ENCODE measurements at places on chromosomes 2 and 18.

- DNase-seq: no peak
Measured at GRCh38 chr2:239033801-239034560, 186.1 kb downstream of the TWIST2 start.

GRCh38 chr2:61114147-61114546, 47.8 kb upstream of the C2orf74 start:
- no peak for DNase-seq

GRCh38 chr2:83578405-83578804, 880.7 kb downstream of the SUCLG1 start:
- DNase-seq: no peak

GRCh38 chr2:109510136-109511028, 103.4 kb downstream of the SEPTIN10 start:
- DNase-seq: peak; percentile 50

DNA sequence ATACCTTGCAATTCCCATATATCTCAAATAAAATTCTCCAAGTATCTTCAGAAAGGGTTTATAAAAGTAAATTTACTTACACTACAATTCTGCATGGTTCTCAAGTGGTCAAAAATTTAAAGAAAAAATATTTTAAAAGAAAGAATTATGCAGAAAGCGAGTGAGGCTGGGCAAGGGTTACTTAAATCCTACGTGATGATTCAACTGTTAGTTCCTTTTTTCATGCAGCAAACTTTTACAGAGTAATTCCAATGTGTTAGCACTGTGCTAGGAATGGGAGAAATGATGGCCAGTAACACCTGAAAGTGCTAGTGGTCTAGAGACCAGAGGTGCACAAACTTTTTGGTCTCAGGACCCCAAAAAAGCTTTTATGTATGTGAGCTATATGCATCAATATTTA, 133.4 kb downstream of the ATAD2B start:
- DNase-seq: no peak

DNA sequence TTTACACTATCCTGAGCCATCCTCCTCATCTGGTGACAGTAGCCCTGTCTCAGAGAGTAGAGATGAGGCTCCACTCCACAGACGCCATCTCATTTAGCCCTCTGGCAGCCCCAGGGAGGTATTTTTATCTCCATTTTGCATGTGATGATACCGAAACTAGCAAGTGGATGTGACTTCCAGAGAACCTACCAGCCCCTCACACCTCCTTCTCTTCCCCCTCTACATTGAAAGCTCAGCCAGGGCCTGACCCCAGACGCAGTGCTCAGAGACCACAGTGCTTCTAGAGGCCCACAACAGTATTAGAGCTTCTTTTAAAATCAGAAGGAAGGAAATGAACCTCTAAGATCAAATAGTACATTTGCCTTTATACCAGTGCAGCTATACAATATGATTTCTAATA, 8.3 kb downstream of the GYPC start:
- DNase-seq: peak; percentile 30

DNA sequence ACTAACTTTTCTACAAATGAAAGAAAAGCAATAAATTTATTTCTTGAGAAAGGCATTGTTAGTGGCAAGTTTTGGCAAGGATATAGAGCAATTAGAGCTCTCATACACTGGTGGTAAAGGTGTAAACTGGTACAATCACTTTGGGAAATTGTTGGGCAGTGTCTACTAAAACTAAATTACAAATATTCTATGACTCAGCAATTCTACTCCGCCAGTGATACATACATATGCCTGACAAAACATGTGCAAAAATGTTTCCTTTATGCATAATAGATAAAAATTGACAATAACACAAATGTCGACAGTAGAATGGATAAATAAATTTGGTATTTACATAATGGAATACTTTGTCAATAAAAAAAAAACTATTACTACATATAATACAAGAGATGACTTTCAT, 96.3 kb upstream of the SATB2 start:
- no peak for DNase-seq

GRCh38 chr2:23653326-23653725, 268.3 kb downstream of the KLHL29 start:
- no peak for DNase-seq

GRCh38 chr2:6812857-6813530, 52.7 kb downstream of the CMPK2 start:
- DNase-seq: no peak

- no peak for DNase-seq
Measured at GRCh38 chr18:24022161-24022560, 7.6 kb downstream of the TTC39C start.

DNA sequence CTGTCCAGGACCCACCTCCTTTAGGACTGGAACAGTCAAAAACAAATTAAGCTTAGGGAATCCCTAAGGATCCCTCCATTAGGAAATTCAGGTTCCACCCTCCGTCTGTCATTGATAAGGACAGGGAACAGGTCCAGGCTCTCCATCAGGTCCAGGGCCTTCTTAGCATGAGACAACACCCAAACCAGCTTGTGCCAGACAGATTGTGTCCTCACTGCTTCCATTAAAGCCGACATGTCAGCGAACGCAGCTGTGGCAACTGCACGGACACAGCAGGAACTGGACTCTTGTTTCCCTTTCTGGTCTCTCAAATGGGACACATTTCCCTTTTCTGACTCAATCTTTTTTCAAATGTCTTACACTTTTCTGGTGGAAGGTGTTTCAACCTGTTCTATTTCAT, 81.4 kb downstream of the BCL11A start:
- DNase-seq: no peak

DNA sequence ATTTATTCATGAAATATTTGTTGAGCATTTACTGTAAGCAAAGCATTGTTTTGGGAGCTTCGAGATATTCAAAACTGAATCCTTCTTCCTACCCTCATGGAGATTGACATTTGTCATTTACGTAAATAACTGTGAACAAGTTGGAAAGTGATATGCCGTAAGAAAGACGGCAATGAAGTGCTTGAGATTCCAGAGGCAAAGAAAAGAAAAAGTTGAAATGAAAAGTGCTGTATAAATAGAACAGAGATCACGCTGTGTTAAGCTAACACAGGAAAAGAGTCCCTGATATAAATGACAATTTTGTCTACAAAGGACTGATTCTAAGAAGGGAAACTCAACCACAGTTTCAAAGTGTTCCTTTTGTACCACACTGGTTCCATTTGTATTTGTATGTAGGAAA, 1.8 kb downstream of the CHRNA1 start:
- DNase-seq: no peak

DNA sequence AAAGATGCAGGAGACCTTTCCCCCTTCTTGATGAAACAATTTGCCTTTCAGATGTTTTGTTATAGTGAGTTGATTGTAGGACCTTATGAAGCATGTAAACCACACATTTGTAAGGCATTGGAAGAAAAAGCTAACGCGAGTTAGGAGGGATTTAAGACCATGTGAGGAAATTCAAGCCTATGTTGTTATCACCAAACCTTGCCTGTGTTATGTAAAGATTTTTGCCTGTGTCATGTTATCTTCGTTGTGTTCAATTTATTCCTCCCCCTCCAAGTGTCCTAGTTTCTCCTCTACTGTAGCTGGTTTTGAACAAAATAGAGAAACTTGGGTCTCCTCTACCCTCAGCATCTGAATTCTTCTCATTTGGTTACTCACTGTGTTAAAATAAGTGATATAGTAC, 173.0 kb downstream of the NEDD4L start:
- DNase-seq: no peak

DNA sequence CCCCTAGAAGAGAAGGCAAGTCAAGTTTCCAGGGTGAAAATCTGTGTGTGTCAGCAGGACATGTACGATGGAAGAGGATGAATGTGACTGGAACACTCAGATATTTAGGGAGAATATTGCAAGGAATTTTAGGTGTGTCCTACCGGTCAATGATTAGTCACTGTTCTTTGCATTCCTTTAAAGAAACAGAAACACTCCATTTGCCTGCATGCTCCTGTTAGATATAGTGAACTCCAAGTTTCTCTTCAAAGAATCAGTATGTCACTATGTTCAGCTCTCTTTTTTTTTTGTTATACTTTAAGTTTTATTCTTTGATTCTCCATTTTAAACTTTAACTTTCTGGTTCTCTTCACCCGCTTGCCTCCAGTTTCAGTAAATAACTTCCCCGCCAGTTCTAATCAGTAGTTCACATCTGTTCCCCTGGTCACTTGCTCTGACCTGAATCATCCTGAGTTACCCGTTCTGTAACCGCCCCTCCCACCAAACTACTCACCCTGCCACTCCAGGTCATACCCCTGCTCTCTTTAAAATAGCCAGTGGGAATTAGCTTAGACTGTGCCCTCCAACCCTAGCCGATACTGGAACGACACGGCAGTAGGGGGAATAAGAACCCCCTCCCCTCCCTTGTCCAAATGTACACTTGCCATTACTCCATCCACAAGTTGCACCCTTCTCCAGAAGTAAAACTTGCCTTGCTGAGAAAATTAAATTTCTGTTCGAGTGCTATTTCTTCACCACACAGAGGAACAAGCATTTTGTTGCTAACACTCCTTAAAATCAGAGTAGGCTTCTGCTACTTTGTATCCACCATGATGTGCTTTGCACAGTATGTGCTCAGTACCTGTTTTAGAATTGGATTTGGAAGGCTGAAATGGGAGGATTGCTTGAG, 268.4 kb downstream of the METTL4 start:
- no peak for DNase-seq

DNA sequence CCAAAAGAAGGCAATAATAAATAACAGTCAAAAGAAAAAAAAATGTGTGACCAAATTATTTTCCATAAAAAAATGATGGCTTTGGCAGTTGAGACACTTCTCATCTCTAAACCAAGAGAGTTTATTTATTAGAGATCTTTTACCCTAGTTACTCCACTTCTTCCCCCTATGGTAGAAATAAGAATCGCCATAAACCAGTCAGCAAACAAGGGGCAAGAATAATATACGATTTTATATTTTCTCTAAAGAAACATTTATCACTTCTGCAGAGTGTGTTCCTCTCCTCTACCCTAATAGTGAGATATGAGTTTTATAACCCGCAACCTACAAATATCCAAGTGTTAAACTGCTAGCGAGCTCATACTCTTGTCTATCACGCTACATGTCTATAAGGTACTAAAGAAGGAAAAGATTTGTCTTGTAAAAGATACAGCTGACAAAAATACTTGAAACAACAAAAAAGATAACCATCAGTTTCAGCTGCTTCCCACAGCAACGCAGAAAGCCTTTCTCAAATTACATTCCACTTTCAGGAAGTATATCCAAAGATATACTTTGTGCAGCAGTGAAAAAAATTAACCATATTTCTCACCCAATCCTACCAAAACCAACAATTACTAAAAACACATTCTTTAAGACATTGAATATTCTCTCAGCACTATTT, 2.3 kb downstream of the RNF103 start:
- no peak for DNase-seq

- DNase-seq: no peak
Measured at GRCh38 chr2:137500599-137500998, 463.7 kb upstream of the HNMT start.

GRCh38 chr2:7118606-7119131, 201.5 kb downstream of the RNF144A start:
- no peak for DNase-seq

DNA sequence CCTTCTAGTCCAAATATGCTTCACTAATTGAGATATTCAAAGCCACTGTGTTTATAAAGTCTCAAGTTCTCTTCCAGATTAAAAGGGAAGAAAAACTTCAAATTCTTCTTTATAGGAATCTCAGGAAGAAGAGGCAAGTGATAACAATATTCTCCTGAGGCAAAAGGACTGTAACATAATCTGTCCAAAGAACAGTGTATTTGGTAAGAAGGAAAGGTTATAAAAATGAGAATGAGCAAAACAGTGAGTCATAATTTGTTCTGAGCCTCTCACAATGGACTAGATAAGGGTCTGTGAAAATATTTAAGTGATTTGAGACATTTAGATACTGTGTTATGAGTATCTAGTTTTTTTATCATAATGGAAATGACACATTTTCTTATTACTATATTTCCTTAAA, 44.3 kb downstream of the SNRPD1 start:
- no peak for DNase-seq

DNA sequence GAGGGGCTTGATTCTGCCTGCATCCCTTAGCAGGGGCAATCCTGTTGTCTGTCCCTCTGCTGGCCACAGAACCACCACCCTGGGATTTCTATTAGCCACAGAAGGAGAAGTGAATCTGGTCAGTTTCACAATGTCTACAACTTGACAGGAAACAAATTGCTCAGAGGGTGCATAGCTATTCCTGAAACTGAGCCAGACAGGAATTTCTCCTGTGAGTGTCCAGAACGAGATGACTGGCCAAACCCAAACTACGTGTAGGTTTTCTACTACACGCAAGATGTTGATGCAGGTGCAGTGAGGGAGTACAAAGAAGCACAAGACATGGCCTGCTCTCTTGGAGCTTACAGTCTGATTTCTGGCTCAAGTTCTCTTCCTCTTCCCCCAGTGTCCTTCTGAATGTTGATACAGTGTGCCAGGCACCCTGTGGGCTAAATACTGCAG, 201.9 kb downstream of the CLIP4 start:
- DNase-seq: no peak

GRCh38 chr2:240577281-240578109, 9.0 kb upstream of the CAPN10 start:
- no peak for DNase-seq

GRCh38 chr2:232538671-232539070, 821 bp upstream of the CHRNG start:
- DNase-seq: no peak
